NCI-H460 (cell line): ENCODE measurements at places on chromosomes 5 and 9. TPM values are rescaled to one million over a fixed set of nuclear protein-coding genes. Genes with fewer than 3 reads are reported as not detected.

GRCh38 chr9:68505681-68506409 is 34.8 kb downstream of the TMEM252 start:
- no peak for DNase-seq

GRCh38 chr5:64201996-64202395 is 36.4 kb downstream of the RNF180 start:
- DNase-seq, result no peak

Gene SHOC1
- total RNA-seq, result not detected in 2 replicates

Gene LEAP2
- 1.6 and 1.8 TPM in 2 replicates for total RNA-seq

DNA sequence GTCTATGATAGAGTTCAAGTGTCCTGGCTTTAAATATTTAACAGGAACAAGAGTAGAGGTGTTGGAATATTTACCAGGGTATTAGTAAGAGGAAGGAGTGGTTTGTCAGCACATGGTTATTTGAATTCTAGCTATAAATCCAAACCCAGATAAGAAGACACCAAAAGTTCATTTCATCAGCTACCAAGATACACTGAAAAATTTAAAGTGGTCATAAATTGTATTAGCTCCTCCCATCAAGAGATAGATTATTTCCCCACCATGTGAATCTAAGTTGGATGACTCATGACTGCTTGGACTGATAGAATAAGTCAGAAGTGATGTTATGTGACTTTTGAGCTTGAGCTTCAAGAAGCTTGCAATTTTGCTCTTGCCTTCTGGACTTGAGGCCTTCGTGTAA is 72.1 kb upstream of the GRAMD2B start:
- no peak for DNase-seq

Gene STING1
- 1.6 and 3.0 TPM in 2 replicates for total RNA-seq

DNA sequence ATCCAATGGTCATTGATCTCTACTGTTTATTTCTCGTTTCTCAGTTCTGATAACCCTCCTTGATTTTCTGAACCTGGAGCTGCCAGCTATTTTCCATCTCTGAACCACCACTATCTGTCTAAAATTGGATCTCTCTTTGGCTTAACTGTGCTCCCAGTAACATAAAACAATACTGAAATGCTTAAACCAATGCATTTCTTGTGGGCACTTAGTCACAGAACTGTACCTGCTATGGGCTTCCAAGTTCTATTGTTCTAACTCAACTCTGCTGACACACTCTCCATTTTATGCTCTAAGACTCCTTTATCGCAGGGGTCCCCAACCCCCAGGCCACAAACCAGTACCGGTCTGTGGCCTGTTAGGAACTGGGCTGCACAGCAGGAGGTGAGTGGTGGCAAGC is 120.6 kb downstream of the LHFPL2 start:
- no peak for DNase-seq

Gene BBLN
- total RNA-seq, result 86.7 and 113 TPM in 2 replicates

DNA sequence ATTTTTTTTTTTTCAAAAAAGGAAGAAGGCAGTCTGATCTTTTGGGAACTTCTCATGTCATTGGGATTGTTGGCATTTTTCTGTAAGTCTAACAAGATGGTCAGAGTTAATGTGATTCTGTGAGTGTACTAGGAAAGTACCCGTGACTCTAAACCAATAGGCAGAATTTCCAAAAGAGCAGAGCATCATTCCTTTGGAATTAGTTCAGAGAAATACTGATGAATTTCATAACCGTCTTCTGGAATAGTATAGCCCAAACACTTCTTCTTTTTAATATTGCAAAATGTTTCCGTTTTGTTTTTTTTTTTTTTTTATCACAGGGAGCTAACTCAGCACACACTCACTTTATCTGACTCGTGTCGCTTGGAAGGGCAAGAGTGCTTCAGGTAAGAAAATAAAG is 407.4 kb downstream of the DTWD2 start:
- no peak for DNase-seq

DNA sequence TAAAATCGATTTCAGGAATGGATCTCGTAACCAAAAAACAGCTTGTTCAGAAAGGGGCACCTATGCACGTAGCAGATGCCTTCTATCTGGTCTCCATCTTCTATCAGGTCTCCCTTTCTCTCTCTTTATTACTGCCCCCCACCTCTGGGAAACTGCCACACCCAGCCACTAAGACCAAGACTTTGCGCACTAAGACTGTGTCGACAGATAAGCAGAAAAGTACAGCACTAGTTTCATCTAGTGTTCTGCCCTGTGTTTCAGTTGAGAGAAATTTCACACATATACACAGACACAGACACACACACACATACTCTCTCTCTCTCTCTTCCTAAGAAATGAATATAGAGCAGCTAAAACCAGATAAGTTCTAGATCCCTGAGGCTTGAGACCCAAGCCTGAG is 210.1 kb upstream of the MAP3K1 start:
- no peak for DNase-seq

- no peak for DNase-seq
Measured at GRCh38 chr5:176529741-176530141, 7.5 kb downstream of the RNF44 start.

Gene ADGRD2
- not detected in 2 replicates for total RNA-seq

DNA sequence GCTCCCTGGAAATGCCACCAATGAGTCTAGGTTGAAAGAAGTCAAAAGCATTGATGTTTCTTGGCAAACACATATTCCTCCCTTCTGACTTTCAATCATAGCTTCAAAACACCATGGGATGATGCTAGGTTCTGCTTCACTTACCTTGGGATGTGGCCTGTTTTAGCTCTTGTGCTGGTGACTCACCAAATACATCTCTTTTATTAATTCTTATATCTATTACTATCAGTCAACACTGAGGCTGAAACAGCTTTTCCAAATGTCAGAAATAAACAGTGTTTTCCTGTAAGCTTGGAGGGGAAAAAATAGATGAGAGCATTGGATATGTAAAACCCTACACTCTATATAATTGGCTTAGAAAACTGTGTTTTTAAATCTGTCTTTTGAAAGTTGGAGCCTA is 245.4 kb upstream of the NREP start:
- DNase-seq, result no peak

Gene BAG1
- 33.3 and 34.9 TPM in 2 replicates for total RNA-seq

Gene SUSD3
- 0.27 and 0.32 TPM in 2 replicates for total RNA-seq

GRCh38 chr9:125243792-125244260 is 2.7 kb upstream of the HSPA5 start:
- DNase-seq, result no peak

DNA sequence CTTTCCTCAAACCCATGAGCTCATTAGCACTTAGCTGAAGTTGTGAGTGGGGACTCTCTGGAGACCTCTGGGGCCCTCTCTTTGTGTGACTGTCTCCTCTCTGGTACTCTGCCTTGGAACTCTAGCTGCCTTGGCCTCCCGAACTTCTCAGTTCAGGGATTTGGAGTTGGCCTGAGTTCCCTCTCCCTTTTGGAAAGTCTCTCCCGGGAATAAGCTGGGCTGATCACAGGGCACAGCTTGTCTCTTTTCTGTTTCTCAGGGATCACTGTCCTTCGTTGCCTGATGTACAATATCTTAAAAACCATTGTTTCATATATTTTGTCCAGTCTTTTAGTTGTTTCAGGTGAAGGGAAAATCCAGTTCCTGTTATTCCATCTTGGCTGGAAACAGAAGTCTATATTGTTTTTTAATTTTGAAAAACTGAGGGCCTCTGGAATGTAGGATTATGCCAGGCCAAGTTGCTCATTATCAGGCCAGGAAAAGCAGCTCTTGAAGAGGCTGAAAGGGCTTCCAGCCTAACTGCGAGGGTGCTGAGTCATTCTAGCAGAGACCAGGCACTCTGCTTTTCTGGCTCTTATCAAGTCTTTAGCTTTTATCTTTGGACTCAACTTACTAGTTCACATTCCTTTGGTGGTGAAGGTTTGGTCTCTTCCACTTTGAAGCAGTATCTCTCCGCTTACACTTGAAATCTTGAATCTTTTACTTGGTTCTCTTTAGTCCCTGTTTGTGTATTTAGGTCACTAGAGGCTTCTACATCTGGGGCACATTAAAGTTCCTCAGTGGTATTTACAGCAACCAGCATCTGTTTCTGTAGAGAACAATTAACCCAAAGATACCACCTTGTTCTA is 8.4 kb upstream of the RGS3 start:
- peak; percentile 69 for DNase-seq

GRCh38 chr9:92965759-92966517 is 18.6 kb downstream of the FGD3 start:
- no peak for DNase-seq

- DNase-seq, result no peak
Measured at GRCh38 chr9:74517188-74517587, 20.1 kb downstream of the RORB start.

DNA sequence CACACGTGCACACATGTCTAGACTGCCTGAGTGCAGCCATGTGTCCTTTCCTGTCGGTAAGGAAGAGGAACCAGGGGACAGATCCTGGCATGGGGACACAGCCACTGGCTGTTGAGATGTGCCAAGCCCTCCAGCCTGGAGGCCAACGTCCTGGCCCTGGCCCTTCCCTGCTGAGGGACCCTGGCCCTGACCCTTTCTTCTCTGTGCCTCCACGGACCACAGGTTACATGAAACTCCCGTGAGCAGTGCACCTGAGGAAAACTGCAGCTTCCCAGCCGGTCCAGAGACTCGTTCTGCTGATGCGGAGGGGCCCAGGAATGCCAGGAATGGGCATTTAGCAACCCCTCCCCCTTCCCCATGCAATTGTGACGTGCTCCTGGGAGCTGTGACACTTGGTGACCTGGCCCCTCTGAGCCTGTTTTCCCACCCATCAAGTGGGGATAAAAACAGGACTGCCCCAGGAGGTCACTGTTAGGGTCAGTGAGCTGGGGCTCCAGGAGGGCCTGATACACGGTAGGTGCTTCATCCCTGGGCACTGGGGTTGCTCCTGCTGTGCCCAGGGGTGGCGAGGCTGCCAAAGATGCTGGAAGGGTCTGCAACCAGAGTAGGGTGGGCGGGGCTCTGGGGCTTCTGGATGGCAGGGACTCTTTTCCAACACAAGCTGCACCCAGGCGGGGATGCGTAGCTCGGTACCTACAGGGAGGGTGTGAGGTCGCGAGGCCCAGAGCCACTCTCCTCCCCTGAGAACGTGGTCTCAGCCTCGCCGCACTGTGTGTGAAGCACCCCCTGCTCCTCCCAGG is 151.5 kb downstream of the C9orf50 start:
- DNase-seq, result no peak

GRCh38 chr5:133461796-133462516 is 150.4 kb downstream of the FSTL4 start:
- no peak for DNase-seq

Gene GPR150
- not detected in 2 replicates for total RNA-seq

GRCh38 chr5:79182141-79182540 is 53.8 kb upstream of the JMY start:
- DNase-seq, result no peak

Gene HTR1A
- not detected in 2 replicates for total RNA-seq

DNA sequence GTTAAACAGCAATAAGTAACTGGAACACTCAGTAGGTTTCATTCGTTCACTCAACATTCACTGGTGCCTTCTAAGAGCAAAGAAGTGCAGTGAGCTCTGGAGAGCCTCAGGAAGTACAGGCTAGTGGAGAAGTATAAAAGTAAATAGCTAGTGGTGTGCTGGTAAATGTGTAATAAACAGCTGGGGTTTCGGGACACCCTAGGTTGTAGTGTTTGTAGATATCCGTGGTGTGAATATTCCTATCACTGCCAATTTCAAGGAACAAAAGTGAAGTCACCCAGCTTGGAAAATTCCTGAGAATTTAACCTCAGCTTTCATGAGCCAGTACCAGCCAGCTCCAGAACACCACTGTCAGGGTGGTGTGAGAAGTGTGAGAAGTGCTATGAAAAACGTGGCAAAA is 75.9 kb downstream of the GABBR2 start:
- DNase-seq, result no peak

Gene SERF1B
- 78.2 and 87.6 TPM in 2 replicates for total RNA-seq

DNA sequence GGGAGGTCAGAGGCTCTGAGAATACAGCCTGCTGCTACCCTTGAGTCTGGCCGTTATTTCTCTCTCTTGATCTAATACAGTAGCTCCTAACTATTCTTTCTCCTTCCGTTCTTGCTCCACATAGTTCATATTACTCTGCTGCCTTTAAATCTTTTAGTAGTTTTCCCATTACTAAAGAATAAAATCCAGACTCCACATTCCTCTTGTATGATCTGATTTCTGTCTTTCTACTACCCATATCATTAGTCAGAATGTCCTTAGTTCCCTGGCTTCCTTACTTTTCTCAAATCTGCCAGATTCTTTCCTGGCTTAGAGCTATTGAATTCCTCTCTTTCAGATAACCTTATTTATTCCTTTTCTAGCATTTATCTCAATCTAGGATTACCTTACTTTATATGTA is 40.0 kb downstream of the MARCHF6 start:
- no peak for DNase-seq

- DNase-seq, result no peak
Measured at GRCh38 chr5:141839015-141839513, 39.1 kb downstream of the PCDH1 start.

DNA sequence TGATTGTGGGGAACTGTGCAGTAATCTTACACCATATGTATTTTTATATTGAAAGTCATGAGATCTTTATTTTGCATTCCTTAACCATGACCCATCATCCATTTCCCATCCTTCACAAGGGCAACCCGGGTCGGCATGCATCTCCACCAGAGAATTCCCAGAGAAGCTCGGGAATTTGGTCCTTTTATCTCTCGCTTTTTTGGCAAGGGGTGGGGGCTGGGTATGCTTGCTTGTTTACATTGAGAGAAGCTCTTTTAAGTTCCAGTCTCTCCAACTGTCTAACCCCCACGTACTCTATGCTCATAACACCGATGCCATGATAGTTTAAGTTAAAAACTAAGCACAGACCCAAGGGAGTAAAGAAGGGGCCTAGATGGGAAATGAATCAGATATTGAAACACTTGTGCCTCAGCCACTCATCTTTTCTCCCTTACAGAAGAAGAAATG is 109.9 kb upstream of the NFIB start:
- DNase-seq, result no peak

DNA sequence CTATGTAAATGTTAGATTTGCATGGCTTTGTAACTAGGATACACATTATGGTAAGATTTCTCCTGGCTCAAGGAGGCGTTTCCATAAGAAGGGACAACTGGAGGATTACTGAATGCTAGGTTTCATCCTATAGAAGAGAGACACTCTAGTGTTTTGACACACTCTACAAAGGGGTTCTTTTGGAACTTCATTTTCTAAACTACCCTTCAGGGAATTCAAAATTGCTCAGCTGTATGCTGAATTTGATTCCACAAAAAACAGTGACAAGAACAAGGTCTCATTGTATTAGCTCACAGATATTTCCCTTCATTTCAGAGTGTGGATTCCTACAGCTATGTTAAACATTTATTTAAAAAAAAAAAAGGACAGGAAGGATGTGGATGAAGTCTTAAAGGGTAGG is 151.7 kb downstream of the PPP2R2B start:
- DNase-seq, result no peak
